ENCODE measurements at places on chromosomes 16 and 17.

- peak; percentile 79 for DNase-seq
Observed at GRCh38 chr17:81253358-81254131, 14.4 kb downstream of the NDUFAF8 start.

GRCh38 chr16:69618307-69618706 is 52.5 kb downstream of the NFAT5 start:
- DNase-seq: no peak

DNA sequence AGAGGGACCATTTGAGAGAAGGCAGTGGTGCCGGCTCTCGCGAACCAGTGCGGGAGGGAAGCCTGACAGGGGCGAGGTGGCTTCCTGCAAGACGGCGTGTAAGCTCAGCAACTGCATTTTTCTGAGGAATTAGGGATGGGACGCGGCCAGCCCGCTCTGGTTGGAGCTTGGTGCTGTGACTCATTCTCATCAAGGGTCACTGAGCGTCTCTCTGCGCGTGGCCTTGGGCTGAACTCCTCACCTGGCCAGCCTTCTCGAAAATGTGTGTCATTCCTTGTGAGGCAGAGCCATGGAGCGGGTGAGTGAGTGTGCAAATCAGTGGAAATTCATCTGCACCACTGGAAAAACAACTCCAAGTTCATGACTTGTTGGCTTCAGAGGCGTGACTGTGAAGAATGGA is 52.8 kb downstream of the NTN1 start:
- DNase-seq: no peak

DNA sequence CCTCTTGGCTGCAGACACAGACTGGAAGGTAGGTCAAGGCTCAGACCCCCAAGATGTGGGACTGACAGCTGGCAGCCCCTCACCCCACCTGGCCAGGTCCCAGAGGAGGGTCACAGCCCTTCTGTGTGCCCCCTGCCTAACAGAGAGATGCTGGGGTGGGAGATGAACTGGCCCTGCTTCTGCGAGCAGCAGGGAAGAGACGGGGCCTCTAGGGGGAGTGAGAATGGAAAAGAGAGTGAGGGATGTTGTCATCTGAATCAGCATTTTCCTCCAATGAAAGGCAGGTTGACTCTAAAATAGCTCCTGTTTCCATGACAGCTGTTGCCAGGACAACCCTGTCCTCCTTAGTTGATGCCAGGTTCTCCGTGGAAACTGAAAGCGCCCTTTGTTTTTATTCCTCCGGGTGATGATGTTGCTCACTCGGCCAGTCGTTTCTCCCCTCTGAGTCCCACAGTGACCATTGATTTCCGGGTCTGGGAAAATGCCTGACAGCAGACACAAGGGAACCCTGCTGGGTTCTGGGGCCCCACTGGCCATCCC is 4.9 kb upstream of the NDRG4 start:
- DNase-seq: peak; percentile 99

DNA sequence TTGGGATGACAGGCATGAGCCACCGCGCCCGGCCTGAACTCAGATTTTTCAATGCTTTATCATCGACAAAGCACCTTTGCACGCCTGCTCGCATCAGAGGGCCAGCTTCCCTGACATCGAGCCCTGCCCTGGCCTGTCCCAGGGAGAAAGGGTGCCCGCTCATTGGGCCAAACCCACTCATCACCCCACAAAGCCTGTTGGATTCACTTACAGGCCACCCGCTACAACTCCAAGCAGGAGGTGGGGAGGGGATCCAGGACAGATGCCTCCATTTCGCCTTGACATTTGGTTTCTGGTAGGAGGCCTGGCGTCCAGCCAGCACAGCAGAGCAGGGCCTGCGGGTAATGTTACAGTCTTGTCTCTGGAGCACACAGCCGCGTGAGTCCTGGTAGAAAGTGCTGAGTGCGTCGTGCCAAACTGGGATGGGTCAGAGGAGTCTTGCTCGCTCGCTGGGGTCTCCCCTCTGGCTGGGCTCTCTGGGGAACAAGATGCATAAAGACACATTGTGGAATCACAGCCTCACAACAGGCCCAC is 19.8 kb downstream of the SMTNL2 start:
- peak; percentile 91 for DNase-seq

GRCh38 chr16:20610892-20611349 is 34.8 kb upstream of the ACSM2B start:
- DNase-seq: no peak

DNA sequence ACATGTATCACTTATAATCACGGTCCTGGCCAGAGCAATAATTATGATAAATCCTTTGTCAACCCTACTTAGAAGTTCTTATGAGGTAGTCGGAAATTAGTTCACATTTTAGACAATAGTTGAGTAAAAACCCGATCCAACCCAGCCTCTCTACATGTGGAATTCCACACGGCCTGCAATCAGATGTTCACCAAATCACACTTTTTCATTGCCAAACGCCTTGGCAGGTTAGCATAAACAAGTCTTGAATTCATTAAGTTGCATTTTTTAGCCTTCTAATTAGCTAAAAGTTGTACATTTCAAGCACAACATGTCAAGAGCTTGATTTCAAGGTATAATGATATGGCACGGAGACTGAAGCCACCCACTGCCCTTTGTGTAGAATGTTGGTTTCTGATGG is 65.3 kb downstream of the FOXL1 start:
- DNase-seq: peak; percentile 89

DNA sequence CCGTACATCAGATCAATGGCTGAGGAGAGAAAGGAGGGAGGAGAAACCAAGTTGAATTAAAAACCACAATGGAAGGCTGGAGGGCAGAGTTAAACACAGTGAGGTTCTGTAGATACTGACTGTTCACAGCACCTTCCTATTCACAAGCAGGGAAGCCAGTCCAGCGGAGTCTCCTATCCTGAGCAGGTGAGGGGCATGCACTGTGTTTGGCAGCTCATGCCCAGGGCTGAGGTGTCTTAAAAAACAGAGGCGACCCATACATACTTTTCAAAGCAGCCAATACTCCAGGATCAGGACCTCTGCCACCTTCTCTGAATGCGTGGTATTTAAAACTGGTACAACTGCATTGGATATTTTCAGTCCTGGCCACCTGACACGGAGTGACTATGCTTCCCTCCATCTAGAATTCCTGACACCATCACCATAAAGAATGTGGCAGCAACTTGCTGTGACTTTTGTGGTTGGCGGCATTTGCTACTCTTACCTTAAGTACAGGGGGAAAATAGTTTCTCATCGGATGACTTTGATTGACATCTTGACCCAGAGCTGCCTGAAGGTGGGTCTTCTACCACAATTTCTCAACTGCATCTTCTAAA is 21.5 kb downstream of the USP22 start:
- no peak for DNase-seq

- peak; percentile 90 for DNase-seq
Observed at GRCh38 chr16:3112058-3112880, at the start of gene ZNF205. ZNF205 (plus strand) TSS chr16:3112586; CDS start chr16:3113431, 845 bp downstream.

DNA sequence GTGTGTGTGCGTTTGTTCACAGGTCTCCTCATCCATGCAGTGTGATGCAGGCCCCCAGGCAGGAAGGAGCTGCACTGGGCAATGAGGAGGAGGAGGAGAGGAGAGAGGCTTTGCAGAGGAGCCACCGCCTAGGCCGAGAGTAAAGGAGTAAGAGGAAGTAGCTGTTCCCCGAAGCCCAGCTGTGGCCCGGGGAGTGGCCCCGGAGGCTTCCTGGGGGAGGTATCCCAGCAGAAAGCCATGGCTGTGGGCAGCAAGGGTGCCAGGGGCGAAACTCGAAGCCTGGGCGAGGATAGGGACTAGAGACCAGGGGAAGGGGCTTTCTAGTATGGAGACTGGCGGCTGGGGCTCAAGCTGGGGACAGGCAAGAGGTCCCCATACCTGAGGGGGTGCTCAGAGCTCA is 12.2 kb downstream of the C16orf95 start:
- no peak for DNase-seq

GRCh38 chr16:83772806-83773205 is 35.0 kb upstream of the HSBP1 start:
- DNase-seq: no peak

GRCh38 chr17:67080804-67081203 is 36.5 kb downstream of the CACNG1 start:
- DNase-seq: no peak

DNA sequence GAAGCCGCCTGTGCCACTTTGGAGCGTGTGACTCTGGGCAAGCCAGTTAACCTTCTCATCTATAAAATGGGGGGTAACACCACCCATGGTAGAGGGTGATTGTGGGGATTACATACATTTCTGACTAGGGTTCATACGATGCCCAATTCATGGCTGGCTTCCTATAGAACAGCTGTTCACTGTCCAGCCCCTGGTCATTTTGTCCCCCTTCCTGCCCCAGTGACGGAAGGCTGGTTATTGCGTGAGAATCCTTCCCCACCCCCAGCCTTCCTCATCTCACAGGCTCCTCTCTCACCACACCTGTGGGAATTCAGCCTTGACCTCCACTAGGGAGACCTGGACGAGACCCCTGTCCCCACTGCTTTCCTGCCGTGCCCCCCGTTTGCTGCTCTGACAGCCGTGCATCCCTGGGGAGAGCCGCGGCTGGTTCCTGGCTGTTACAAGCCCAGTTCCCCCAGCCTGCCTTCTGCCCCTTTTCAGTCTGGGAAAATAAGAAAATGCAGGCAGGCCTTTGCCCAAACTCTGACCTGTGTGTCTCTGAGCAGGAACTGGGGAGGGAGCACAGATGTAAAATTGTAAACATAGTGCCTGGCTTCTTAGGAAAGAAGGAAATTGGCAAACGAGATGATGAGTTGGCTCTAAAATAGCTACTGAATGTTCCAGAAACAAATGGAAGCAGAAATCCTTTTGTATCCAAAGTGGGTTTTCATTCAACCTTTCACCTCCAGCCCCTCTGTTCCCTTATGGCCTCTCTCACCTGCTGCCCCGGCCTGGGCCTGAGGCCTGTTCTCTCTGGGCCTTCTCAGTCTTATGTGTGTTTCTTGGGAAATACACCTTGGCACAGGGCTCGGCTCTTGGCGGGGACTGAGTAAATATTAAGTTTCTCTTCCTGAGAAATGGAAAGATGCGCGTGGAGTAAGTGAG is 67.3 kb downstream of the OR1D5 start:
- DNase-seq: no peak

DNA sequence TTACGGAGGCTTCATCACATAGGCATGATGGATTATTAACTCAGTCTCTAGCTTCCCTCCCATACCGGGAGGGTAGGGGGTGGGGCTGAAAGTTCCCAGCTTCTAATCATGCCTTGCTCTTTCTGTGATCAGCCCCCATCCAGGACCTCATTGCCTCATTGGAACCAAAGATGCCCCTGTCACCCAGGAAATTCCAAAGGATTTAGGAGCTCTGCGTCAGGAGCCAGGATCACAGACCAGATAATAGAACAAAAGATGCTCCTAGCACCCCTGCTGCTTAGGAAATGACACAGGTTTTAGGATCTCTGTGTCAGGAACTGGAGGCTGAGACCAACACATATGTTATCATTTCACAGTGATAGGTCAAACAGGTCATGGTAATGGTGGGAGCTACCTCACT is 9.7 kb downstream of the USB1 start:
- no peak for DNase-seq

DNA sequence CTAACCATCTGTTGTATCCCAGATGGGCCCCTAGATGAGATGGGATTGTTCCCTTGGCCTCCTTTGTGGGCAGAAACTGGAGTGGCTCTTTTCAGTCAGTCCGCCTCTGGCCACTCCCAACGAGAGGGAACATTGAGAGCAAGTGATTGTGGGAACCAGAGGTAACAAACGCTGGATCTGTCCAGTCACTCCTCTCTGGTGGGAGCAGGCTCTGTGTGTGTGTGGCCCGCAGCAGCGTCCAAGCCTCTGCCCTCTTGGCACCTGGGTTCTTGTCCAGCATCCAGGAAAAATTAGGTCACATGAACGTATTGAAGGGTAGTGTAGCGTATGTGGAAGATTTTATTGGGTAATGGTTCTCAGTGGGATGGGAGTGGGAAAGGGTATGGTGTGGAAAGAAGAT is 101.9 kb upstream of the COX10 start:
- no peak for DNase-seq

- DNase-seq: no peak
Observed at GRCh38 chr16:26952411-26952810, 114.3 kb upstream of the C16orf82 start.

GRCh38 chr16:79690159-79690558 is 89.6 kb upstream of the MAF start:
- no peak for DNase-seq

GRCh38 chr17:9079461-9080103 is 58.3 kb downstream of the NTN1 start:
- no peak for DNase-seq

- DNase-seq: no peak
Observed at GRCh38 chr16:68825427-68825826, 17.9 kb upstream of the TANGO6 start.

GRCh38 chr16:87132361-87133014 is 184.7 kb downstream of the C16orf95 start:
- peak; percentile 36 for DNase-seq

DNA sequence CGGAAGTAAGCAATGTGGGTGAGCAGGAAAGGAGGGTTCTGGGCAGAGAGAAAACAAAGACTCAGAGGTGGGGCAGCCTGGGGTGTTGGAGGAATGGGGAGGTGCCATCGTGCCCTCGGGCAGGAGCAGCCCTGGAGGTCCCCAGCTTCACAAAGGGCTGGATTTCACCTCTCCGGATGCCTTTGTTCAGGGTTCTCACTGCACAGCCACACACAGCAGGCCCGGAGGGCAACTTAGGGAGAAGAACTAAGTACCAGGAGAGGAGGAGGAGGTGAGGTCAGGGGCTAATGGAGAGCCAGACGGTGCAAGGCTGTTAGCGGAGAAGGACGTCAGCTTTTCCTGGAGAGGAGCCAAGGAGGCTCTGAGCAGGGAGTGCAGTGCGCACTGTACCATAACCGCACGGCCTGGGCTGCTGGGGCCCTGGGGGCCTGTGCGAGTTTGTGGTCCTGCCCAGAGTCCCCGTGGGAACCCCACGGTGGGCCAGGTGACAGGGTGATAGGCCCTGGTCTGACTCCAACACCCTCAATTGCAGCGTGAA is 9.3 kb downstream of the ARRB2 start:
- DNase-seq: no peak

DNA sequence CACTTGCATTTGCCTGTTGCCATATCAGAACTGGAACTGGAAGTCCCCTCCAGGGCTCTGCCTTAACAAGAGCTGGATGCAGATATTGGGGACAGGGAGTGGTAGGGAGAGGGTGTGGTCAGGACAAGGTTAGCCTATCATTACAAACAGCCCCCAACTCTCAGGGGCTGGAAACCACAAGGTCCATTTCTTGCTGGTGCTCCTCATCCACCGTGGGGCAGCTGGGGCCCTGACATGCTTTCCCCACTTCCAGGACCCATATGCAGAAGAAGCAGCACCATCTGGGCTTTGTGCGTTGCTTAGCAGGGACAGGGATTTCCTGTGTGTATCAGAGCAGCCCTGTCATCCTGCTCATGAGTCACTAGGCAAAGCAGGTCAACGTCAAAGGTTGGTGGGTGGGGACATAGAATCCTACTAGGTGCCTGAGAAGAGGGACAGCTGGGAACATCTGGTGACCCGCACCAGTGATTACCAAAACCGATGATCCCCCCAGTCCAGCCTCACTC is 26.9 kb downstream of the RGS9 start:
- no peak for DNase-seq
